ENCODE measurements at places on chromosomes 3 and 15.

DNA sequence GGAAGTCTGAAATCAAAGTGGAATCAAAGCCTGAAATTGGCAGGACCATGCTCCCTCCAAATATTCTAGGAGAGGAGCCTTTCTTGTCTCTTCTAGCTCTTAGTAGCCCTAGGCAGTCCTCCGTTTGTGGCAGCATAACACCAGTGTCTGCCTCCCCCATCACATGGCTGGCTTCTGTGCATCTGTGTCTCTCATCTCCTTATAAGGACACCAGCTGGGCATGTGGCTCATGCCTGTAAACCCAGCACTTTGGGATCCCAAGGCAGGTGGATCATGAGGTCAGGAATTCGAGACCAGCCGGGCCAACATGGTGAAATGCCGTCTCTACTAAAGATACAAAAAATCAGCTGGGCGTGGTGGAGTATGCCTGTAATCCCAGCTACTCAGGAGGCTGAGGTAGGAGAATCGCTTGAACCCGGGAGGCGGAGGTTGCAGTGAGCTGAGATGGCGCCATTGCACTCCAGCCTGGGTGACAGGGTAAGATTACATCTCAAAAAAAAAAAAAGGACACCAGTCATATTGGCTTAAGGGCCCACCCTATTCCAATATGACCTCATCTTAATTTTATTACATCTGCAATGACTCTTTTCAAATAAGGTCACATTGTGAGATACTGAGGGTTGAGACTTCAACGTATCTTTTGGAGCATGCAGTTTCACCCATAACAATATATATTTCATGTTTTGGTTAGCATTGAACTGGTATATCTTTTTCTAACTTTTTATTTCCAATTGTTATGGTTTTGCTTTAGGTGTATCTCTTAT is 148.0 kb upstream of the TPM1 start:
- DNase-seq, result no peak

DNA sequence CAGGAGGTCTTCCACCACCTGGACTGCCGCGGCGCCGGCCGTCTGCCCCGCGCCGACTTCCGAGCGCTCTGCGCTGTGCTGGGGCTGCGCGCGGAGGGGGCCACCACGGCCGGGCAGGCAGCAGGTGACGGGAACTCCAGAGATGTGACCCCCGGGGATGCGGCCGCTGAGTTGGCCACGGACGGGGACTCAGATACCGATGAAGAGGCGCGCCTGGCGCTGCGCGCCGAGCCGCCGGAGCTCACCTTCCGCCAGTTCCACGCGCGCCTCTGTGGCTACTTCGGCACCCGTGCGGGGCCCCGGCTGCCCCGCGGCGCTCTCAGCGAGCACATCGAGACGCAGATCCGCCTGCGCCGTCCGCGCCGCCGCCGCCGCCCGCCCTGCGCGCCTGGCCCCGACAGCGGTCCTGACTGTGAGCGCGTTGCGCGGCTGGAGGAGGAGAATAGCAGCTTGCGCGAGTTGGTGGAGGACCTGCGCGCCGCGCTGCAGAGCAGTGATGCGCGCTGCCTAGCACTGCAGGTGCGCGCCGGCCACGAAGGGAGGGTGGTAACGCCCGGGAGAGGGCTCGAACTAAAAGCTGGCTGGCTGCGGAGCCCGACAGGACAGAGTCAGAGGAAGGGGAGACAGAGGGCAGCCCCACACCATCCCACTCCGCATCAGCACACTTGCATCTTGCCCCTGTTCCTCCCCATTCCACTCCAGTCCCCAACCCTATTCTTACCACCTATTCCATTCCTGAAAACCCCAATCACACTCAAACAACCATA is 885 bp downstream of the EFCC1 start:
- no peak for DNase-seq

DNA sequence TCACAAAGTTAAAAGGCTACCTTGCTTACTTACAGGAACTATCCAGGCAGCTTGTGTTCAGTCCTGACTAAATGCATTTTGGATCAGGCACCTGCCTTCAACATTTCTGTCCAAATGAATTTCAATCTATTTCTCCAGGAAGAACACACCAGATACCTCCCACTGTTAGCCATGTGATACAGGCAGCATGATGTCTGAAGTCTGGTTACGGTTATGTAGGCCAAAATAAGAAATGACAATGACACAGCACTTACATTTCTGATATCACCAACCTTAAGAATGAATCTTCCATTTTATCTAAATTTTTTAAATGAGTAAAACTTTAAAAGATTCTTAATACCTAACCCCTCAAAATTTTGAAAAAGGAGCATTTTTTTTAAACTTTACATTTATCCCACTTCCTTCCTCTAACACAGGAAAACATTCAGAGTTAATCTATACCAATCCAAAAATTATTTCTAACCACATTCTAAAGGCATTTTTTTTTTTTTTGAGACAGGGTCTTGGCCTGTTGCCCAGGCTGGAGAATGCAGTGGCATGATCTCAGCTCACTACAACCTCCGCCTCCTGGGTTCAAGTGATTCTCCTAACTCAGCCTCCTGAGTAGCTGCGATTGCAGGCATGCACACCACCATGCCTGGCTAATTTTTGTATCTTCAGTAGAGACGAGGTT is at the start of gene MAP4:
Gene MAP4, minus strand, starts transcription at position 116 of the 673 bp plus-strand sequence. CDS start 17,556 bp downstream, outside the sequence.
- no peak for DNase-seq

DNA sequence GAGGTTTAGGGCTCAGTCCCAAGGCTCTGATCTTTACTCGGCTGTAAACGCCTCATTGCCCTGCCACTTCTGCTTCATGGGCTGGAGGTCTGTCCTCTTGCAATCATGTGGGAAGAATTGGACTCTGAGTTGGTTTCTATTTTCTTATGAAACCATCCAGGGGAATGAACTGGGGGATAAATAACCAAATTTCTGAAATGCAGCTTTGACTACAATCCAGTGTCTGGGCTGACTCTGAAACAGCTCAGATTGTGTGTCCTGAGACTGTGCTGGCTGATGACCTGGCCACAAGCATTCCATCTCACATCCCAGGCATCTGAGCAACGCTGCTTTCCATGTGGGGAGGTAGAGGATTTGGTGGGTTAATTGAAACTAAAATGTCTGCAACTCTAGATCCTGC is 71.0 kb upstream of the GALNT15 start:
- DNase-seq, result no peak

DNA sequence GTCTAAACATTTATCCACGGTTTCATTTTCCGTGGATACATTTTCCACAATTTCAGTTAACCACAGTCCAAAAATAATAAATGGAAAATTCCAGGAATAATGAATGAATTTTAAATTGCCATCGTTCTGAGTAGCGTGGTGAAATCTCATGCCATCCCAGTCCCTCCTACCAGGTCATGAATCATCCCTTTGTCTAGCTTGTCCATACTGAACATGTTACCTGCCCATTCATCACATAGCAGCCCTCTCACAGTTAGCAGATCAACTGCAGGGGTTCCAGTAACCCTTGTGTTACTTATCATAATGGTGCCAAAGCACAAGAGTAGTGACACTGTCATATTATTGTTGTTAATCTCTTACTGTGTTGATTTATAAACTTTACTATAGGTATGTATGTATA is 124.5 kb downstream of the GSK3B start:
- no peak for DNase-seq

GRCh38 chr15:41180206-41180789 is 50.3 kb downstream of the EXD1 start:
- DNase-seq, result no peak

DNA sequence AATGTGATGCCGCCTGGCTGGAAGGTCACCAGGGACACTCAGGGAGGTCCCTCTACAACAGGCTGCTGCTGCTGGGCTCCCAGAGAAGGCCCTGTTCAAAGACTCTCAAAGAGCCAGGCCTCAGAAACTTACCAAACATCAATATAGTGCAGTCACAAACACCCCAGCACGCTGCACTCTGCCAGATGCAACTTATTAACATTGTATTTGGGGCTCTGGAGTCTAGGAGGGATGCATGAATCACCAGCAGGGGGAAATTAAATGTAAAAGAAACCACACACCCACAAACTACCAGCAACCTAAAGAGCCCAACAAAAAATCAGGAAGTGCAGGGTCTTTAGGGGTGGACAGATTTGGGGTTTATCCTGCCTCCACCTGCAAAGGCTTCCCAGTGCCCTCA is 74.6 kb upstream of the SPATA12 start:
- DNase-seq, result no peak

GRCh38 chr3:4523710-4524698 is 30.9 kb downstream of the ITPR1 start:
- DNase-seq, result no peak

GRCh38 chr3:95468331-95468730 is 1346.1 kb upstream of the EPHA6 start:
- DNase-seq, result no peak

DNA sequence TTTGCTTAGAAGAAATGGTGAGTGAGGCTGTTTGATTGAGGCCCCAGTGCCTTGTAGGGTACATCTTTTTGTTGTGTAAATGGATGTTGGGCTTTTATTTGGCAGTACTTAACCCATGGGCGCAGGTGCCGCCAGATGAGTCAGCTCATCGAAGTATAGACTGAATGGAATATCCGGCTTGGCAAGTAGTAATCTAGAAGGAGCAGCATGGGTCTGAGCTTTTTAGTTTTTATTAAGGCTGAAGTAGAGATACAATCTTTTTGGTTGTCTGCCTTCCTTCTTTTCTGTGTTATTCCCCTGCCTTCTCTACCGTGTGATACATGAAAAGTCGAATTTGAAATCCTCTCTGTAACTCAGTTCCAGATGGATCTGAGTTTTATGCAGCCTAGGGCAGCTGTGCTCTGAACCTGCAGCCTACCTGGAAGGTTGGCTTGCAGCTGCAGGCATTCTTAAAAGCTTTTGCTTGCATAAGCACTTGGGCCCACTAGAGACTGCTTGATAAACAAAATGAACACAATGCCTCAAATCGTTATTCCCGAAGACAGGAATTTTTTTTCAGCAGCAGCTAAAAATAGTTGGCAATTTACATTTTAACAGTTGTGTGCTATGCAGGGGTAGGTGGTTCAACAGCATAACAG is 177.5 kb upstream of the CGNL1 start:
- DNase-seq, result no peak

GRCh38 chr3:72490688-72491435 is 357.4 kb downstream of the SHQ1 start:
- no peak for DNase-seq

- no peak for DNase-seq
These were observed 10.4 kb downstream of the COL6A6 start for GRCh38 chr3:130527426-130527825.

- no peak for DNase-seq
These were observed 227.7 kb upstream of the CD96 start for GRCh38 chr3:111314181-111314873.

GRCh38 chr3:35688826-35689225 is 49.5 kb downstream of the ARPP21 start:
- no peak for DNase-seq

- no peak for DNase-seq
These were observed 95.1 kb upstream of the LINGO1 start for GRCh38 chr15:77727635-77728304.

GRCh38 chr3:155847993-155848392 is 6.2 kb downstream of the SLC33A1 start:
- DNase-seq, result no peak

DNA sequence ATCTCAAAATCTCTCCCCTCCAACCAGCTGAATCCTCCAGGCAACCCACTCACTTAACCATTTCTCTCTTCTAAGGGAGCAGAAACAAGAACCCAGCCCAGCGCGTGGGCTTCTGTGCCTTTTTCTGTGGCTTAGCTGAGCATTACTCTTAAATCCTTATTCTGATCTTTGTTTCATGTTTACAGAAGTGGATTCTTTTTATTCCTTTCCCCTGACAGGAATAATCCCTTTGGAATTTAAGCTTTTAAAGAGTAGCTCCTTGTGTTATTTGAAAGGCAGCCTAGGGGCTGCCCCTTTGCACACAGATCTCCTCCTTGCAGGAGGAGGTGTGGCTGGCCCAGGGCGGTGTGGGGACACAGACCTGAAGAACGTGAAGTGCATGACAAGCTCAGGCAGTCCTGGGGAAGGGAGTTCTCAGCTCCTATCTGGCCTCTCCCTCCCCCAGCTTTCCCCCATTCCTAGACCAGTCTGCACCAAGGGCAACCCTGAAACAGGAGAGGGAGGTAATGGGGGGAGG is 77.1 kb upstream of the UBE2E1 start:
- no peak for DNase-seq

DNA sequence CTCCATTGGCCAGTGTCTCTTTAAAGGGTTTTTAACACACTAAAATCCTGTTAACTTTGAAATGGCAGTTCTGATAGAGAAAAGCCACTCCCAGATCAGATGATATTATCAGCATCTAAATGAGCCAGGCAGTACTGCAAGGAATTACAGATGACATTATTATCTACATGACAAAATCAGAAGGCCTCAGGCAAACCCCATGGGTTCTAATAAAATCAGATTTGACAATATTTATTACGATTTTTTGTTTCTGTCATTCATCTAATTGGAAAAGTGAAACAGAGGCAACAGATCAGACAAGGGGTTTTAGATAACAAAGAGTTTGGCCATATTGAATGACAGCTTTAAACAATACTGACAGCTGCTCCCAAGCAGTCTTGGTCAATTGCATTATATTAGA is 112.7 kb downstream of the FEZF2 start:
- no peak for DNase-seq

GRCh38 chr3:112078125-112079083 is 7.8 kb upstream of the C3orf52 start:
- no peak for DNase-seq

DNA sequence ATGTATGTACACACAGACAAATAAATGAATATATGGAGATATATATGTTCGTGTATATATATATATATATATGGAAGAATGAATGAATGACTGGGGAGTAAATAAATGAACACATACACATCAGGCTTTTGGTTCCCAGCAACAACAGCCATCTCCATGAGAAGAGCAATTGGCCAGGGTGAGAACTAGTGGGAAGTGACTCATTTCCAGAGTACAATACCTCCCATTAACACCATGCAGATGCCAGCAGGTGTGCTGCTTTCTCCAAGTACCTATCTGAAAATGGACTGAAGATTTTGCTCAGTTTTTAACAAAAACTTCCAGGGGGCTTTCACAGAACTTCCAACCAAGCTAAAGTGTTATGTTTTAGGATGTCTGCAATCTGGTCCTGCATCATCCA is 179.8 kb upstream of the SLC2A2 start:
- no peak for DNase-seq

DNA sequence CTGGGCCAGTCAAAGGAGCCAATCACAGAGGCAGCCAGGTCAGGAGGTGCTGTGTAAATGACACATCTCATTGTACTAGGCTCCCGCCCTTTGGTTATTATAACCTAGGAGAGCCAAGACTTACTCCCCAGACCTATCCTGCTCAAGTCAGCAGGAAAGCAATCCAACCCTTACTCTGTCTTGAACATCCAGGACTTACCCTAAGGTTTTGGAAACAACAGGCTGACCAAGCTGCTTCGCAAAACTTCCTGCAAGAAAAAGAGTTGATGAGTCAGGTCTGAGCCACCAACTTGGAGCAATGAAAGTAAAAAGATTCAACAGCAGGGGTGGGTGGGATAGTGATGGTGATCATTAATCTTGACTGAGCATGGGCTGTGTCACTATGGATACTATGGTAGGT is 144.4 kb downstream of the MYLK start:
- no peak for DNase-seq

- no peak for DNase-seq
These were observed 235.4 kb downstream of the TBL1XR1 start for GRCh38 chr3:176961916-176962315.

- DNase-seq, result peak; percentile 79
These were observed 334.4 kb upstream of the THRB start for GRCh38 chr3:24829011-24829581.

GRCh38 chr15:38829086-38829485 is 264.5 kb upstream of the RASGRP1 start:
- no peak for DNase-seq

GRCh38 chr15:59447367-59447766 is 9.4 kb downstream of the FAM81A start:
- DNase-seq, result no peak

Measured in type B pancreatic cell (in vitro differentiated cells).